H54 (cell line): ENCODE measurements at places on chromosomes 5 and 9.

- DNase-seq = no peak
Observed at GRCh38 chr9:37464006-37464405, 1.2 kb downstream of the ZBTB5 start.

DNA sequence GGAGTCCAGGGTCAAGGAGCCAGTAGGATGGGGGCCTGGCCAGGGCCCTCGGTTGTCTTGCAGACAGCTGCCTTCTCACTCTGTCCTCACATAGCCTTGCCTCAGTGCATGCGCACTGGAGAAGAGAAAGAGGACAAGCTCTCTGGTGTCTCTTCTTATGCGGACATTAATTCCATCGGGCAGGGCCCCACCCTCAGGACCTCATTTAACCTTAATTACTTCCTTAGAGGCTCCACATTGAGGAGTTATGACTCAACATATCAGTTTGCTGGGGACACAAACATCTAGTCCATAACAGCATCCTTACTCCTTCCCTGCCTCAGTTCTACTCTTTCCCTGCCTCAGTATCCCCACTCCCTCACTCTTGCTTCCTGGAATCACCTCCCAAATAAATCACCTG, 78.4 kb downstream of the FRMD3 start:
- no peak for DNase-seq

DNA sequence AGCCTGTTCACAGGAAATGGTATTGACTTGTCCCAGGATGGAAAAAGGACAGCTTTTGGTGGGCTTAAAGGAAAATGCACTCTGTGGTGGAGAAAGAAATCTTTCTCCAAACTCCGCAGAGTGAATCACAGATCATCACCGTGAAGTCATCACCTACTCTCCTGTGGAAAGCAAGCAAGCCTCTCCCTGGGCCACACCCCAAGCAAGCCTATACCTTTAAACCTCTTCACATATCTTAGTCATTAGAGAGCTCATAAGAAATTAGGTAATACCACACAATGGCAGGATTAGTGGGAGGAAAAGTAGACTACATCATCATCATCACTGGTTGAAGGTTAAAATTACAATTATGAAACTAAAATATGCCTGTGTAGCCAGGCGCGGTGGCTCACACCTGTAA, 23.2 kb downstream of the TLE1 start:
- DNase-seq = no peak

DNA sequence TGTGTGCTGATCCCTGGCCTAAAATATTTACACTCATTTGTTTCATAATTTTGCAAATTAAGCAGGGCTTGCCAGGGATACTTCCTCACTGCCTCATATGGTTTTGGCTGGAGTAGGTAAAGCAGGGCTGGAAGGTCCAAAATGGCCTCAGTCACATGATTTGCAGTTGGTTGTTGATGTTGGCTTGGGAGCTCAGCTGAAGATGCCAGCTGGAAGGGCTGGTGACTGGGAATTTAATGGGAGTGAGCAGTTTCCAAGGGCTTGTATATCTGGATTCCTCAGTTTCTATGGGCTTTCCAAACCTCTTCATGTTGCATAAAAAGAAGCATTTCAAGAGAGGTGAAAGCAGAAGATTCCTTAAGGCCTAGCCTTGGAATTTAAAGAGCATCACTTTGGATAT, 729.3 kb downstream of the CDH18 start:
- no peak for DNase-seq

DNA sequence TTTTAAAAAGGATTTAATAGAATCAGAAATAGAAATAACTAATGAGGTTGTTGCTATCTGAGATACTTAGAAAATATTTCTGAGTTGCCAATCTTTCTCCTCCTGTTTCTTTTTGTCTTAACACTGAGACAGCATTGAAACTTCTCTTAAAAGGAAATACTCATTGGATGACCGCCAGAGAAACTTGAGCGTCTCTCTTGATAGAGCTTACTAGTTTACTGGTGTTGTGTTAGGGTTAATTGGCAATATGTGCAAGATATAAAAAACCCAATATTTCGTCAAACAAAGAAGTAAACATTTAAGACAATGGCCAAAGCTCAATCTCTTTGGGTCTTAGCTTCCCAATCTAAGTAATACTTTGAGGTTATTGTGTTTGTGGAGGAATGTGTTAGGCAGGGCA, 176.4 kb upstream of the CHD1 start:
- no peak for DNase-seq

- DNase-seq = no peak
Observed at GRCh38 chr9:134917431-134918373, at the start of gene FCN1. FCN1 (minus strand) TSS chr9:134917912; CDS start chr9:134917871, 41 bp downstream.

DNA sequence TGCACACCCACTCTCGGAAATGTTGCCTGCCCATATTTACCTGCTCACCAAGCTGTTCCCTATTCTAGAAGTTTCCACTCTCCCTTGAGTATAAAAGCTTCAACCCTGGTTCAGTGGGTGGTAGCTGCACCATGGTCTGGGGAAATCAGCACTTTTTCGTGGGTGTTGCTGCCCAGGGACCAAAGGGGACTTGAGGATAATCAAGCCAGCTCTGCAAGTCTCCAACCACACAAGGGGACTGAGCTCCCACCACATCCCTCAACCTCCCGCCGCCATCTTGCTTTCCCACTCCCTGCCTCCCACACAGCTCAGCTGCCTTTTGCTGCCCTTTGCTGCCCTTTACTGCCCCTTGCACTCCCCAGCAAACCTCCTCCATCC, 210.0 kb downstream of the AUH start:
- DNase-seq = no peak

DNA sequence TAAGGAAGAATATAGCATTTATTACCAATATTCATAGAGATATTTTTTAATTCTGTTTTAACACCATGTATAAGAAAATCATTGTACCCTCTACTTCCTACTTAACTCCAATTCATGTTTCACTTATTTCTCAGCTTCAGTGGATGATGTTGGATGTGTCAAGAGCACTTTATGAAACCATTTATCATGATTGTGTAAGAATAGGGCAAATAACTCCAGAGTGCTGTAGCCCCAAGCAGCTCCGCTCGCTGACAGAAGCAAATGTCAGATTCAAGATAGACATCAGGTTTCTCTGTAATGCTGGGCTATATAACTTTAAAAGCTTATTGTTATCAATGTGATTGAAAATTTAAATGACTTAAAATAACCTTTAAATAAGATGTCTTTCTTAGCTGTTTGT, 50.4 kb downstream of the MAST4 start:
- DNase-seq = no peak

DNA sequence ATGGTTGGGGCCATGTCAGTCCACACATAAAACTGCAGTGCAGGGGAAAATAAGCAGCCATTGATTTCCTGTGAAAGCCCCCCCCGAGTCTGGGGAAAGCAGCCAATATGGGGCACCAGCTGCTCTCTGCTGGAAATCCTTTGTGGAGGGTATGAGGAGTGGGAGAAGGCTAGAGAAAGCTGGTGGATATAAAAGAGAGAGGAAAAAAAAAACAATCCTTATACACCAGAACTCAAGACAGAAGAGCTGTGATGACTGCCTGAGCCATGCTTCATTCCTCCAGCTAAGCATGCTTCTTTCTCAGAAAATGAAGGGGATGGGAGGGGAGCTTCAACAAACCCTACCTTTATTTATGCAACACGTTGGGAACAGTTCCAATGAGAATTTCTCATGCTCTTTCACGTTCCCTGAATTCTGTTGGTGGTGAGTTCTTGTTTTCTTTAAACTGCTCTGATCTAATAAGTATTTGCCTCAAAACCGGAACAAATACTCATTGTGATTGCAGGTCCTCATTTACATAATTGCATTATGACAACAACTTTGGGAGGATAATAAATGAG, 688.0 kb upstream of the SEMA6A start:
- no peak for DNase-seq
